Endothelial cell (in vitro differentiated cells): ENCODE measurements at places on chromosomes 7 and 10.

DNA sequence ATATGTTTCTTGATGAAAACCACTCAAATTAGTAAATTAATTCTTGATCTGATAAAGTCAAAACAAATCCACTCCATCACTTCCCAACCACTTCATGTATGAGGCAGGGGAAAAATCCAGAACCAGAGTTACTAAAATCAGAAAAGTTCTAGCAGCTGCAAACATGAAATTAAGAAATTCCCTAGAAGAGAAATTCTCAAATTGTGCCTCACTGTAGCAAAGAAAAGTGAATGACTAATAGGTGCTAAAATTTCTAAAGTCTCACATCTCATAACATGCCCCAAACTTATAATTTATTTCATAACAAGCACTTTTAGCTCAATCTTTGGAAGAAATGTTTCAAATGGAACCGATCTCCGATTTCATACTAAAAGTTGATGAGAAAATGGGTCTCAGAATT lies 345.0 kb upstream of the AOAH start:
- no peak for DNase-seq
- H3K36me3 ChIP-seq: peaks cover 10% of the 10 kb centered on the region

DNA sequence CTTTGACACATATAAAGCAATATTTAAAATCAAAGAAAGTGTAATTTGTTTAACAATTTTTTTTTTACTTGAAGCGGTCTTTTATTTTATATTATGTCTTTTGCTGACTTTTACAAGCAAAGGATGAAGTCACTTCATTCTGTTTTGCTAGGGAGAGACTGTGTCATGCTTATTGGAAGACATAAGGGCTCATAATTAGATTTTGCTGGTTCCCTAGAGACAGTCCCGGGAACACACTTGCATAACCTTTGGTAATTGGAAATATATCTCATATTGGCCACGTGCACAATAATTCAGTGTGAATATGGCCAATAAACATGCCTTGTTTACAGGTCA lies 448 bp upstream of the NET1 start:
- peaks cover 4% of the 10 kb centered on the region for H3K36me3 ChIP-seq
- peak overlapping the region; percentile 58 for H3K27ac ChIP-seq
- peak overlapping the region; percentile 86 for H3K4me3 ChIP-seq
- peaks cover 2% of the 10 kb centered on the region for H3K27me3 ChIP-seq

- no peak overlapping the region for H3K4me3 ChIP-seq
- H3K27ac ChIP-seq: no peak overlapping the region
- H3K4me1 ChIP-seq: peaks cover 7% of the 10 kb centered on the region
- no peak for DNase-seq
- no peaks in the 10 kb centered on the region for H3K36me3 ChIP-seq
- H3K27me3 ChIP-seq: no peaks in the 10 kb centered on the region
These were observed 35.5 kb downstream of the COA1 start for GRCh38 chr7:43693687-43694398.

- H3K4me3 ChIP-seq: no peak overlapping the region
- H3K27ac ChIP-seq: no peak overlapping the region
- H3K27me3 ChIP-seq: peaks cover 2% of the 10 kb centered on the region
- DNase-seq: no peak
These were observed 86.2 kb downstream of the HECW1 start for GRCh38 chr7:43198599-43199090.

GRCh38 chr7:136150311-136150710 lies 173.2 kb upstream of the MTPN start:
- H3K4me3 ChIP-seq: no peak overlapping the region
- H3K27ac ChIP-seq: no peak overlapping the region
- H3K27me3 ChIP-seq: peaks cover 1% of the 10 kb centered on the region
- DNase-seq: no peak

- DNase-seq: peak; percentile 61
- peak overlapping the region; percentile 57 for H3K27ac ChIP-seq
- peaks cover 15% of the 10 kb centered on the region for H3K36me3 ChIP-seq
These were observed 120.6 kb downstream of the PRPF18 start for GRCh38 chr10:13707156-13707881.

DNA sequence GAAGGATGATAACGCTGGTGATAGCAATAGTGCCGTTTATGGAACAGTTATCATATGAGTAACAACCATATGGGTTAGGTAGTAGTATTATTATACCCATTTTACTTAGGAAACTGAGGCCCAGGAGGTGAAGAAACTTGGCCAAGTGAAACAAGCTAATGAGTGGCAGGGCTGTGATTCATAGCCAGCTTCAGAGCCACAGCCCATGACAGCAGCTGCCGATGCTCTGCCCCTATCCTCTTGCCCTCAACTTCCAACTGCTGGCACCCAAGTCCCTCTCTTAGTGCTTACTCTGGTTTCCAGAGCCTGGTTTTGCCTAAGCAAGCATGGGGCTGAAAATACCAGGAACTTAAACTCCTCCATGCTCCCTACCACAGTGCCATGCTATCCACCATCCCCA lies 12.3 kb downstream of the SH3PXD2A start:
- no peak overlapping the region for H3K4me3 ChIP-seq
- DNase-seq: no peak
- H3K27ac ChIP-seq: no peak overlapping the region
- peaks cover 4% of the 10 kb centered on the region for H3K36me3 ChIP-seq

DNA sequence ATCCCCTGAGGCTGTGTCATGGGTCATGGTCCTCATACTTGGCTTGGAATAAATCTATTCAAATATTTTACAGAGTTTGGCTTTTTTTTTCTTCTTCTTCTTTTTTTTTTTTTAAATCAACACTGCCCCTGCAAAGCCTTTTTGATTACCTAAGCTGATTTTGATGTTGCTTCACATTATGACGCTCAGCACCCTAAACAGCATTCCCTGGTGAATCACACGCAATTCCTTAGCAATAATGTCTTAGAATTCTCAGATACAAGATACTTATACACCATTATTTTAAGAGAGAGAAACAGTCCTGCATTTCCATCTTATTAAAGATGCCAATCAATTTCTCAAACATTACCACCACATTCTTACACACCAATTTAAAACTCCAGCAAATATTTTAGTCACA lies 323.7 kb upstream of the IGFBP3 start:
- peaks cover 6% of the 10 kb centered on the region for H3K27me3 ChIP-seq
- H3K4me1 ChIP-seq: peaks cover 27% of the 10 kb centered on the region
- no peak overlapping the region for H3K4me3 ChIP-seq
- DNase-seq: no peak
- H3K36me3 ChIP-seq: no peaks in the 10 kb centered on the region

- DNase-seq: no peak
- peaks cover 3% of the 10 kb centered on the region for H3K4me1 ChIP-seq
- H3K27me3 ChIP-seq: peaks cover 1% of the 10 kb centered on the region
- no peaks in the 10 kb centered on the region for H3K36me3 ChIP-seq
These were observed 83.4 kb upstream of the SEMA3E start for GRCh38 chr7:83732305-83732704.

DNA sequence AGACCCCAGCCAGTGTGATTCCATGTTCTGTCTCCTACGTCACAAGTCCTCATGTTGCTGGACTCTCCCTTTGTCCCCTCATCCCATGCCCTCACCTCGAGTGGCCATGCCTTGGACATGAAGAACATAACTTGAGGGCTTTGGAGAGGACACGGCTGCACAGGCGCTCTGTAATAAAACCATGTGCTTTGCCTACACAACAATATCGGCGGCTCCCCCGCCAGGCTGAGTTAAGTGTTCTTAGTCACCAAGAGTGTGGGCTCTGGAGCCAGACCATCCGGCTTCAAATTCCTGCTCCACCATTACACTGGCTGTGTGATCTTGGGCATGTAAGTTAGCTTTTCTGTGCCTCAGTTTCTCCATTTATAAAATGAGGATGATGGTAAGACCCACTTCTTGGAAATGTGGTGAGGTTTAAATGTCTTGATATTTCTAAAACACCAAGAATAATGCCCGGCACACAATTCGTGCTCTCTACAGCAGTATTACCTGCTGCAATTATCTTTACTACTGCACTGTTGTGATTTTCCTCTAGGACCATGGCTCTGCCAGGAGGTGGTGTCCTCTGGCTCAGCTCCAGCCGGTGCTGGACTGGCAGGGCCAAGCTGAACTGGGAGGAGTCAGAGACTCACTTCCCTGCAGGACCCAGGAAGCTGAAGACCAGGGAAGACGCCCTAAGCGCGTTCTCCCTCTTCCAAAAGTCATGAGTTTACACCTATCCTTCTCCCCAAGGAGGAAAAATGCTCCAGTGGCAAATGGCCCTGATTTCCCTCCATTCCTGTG lies 15.7 kb downstream of the SLIT1 start:
- peaks cover 4% of the 10 kb centered on the region for H3K36me3 ChIP-seq
- DNase-seq: no peak
- no peak overlapping the region for H3K4me3 ChIP-seq
- peaks cover 12% of the 10 kb centered on the region for H3K27me3 ChIP-seq
- no peak overlapping the region for H3K27ac ChIP-seq
- H3K4me1 ChIP-seq: peaks cover 7% of the 10 kb centered on the region

- no peak overlapping the region for H3K27ac ChIP-seq
- no peaks in the 10 kb centered on the region for H3K27me3 ChIP-seq
- DNase-seq: no peak
- peaks cover 18% of the 10 kb centered on the region for H3K4me1 ChIP-seq
- H3K4me3 ChIP-seq: no peak overlapping the region
These were observed 192.8 kb upstream of the KLF6 start for GRCh38 chr10:3977761-3978160.

GRCh38 chr10:122115874-122116273 lies 126.9 kb downstream of the TACC2 start:
- DNase-seq: no peak
- H3K4me3 ChIP-seq: no peak overlapping the region
- peaks cover 13% of the 10 kb centered on the region for H3K27me3 ChIP-seq

DNA sequence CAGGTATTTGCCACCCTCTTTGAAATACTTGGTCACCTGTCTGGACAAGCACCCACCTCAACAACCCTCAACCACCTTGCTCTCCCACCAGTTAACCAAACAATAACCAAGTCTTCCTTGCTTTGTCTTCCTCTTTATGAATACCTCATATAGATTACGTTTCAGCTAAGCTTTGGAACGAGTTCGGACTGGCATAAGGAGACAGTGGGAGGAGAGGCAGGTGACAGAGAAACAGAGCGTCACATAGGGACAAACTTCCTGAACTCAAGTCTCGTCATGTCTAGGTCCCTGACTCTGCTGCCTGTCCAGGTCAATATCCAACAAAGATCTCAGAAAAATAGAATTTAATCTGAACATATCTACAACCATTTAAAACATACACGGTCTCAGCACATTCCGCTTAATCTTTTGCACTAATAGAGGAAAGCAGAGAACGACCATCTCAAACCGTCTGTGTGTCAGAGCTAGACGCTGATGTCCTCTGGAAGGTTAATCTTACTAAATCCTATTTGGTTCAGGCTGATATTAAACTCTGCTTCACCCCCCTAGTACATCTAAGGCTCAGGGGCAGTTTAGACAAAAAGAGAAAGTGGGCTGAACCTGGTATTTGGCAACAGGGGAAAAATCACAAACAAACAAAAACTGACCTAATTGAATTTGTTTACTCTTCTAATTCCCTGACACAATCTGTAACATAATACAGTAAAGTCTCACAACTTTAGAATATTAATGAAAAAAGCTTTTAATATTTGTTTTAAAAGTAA lies 26.4 kb upstream of the SVOPL start:
- peaks cover 2% of the 10 kb centered on the region for H3K27me3 ChIP-seq
- H3K4me1 ChIP-seq: no peaks in the 10 kb centered on the region
- no peak overlapping the region for H3K4me3 ChIP-seq

DNA sequence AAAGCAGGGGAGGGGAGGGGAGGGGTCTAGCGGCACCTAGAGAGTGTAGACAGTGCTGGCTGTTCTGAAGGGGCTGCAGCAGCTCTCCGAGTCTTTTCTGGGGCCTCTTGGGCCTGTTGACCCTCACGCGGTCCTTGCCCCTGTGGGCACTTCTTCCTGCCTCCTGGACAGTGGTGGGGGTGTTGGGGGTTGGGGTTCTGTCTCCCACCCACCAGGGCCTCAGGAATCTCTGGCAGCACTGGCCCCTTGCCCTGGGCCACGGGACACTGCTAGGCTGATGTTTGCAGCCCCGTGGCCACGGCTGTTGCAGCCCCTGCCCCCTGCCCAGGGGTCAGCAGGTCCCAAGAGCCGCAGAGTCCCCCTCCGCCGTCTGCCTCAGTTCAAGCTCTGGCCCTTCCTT lies 68.9 kb upstream of the INPP5A start:
- DNase-seq: no peak
- no peaks in the 10 kb centered on the region for H3K4me1 ChIP-seq
- no peak overlapping the region for H3K27ac ChIP-seq
- peaks cover 6% of the 10 kb centered on the region for H3K27me3 ChIP-seq
- H3K36me3 ChIP-seq: peaks cover 4% of the 10 kb centered on the region
- H3K4me3 ChIP-seq: no peak overlapping the region

DNA sequence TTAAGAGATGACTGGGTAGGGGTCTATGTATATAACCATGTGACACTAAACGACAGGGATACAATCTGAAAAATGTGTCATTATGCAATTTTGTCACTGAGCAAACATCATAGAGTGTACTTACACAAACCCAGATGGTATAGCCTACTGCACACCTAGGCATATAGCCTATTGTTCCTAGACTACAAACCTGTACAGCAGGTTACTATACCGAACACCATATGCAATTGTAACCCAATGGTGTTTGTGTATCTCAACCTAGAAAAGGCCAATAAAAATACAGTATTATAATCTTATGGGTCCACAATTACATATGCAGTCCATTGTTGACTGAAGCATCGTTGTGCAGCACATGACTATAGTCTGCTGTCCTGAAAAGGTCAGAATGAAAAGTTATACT lies 22.9 kb downstream of the STRIP2 start:
- no peak overlapping the region for H3K27ac ChIP-seq
- peaks cover 1% of the 10 kb centered on the region for H3K27me3 ChIP-seq
- no peak overlapping the region for H3K4me3 ChIP-seq
- DNase-seq: no peak
